ENCODE measurements at places on chromosomes 16 and 17.

GRCh38 chr16:78102865-78103264, 3.4 kb downstream of the WWOX start:
- DNase-seq = no peak

- no peak for DNase-seq
Observed at GRCh38 chr16:68686905-68687304, 41.8 kb downstream of the CDH3 start.

- DNase-seq = no peak
Observed at GRCh38 chr16:20937736-20938135, 37.2 kb downstream of the LYRM1 start.

- no peak for DNase-seq
Observed at GRCh38 chr17:50027881-50028735, 27.8 kb upstream of the ITGA3 start.

DNA sequence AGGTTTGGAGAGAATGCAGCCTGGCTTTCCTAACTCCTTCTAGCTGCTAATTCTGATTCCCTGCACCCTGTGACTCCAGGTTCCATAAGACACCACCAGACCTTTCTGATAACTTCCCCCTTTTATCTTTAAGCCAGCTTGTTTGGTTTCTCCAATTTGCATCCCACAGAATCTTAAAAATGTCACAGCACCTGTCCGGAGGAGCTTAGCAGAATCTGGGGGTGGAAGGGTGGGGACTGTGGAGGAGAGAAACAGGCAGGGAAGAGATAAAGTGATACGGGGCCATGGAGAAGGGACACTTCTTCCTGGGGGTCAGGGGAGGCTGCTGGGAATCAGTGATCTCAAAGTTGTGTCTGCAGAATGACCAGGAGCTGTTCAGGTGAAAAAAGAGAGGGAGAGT, 59.4 kb downstream of the FOXL1 start:
- no peak for DNase-seq

Data from MM.1S (cell line).